Stimulated activated CD8-positive, alpha-beta memory T cell treated with anti-CD3 and anti-CD28 coated beads, Interleukin-15, amount 100 ng/mL, for 4 hours (primary cell): ENCODE measurements at places on chromosomes 16 and 17.

- DNase-seq = no peak
Observed at GRCh38 chr16:51150165-51150887, 744 bp downstream of the SALL1 start.

GRCh38 chr17:19714542-19715411 is 1.6 kb downstream of the SLC47A2 start:
- no peak for DNase-seq

DNA sequence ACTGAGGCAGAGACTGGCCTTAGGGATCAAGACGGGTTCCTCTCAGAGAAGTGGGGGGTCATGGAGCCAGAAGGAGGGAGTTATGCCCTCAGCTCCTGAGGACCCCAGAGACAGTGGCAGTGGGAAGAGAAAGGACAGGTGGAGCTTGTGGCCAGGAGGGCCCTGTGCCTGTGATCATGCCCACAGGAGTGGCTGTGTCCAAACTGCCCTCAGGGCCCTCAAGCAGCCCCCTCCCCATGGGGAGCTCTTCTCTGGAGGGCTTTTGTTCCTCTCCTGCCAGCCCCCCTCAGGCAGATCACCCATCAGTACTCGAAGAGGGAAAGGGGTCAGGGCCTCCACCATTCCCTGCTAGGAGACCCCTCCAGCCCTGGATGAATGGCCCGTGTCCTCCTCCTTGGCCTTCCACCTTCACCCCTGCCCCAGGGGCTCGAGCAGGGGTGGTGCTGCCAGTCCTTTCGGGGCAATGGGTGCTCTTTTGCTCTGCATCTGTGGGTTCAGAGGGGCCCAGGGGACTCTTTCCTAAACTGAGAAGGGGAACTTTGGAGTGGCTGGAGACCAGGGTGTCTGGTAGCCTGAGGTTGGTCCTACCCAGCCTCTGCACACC is 52.7 kb downstream of the BEAN1 start:
- DNase-seq = no peak

DNA sequence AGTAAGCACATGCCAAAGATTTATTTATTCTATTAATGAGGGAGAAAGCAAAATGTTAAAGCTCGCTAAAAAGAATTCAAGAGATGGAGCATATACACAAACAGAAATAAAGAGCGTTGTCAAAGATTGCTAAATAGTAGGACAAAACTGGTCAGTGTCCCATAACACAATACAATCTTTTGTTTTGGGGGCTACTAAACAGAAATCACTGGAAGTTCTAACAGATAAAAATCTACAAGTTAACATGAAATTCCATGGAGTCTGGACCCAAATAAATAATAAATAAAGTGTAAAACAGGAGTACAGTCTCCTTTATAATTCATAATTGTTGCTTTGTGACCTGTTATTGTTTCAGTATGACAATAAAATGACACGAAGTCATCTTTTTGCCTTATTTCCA is 115.2 kb upstream of the CNTNAP4 start:
- no peak for DNase-seq

DNA sequence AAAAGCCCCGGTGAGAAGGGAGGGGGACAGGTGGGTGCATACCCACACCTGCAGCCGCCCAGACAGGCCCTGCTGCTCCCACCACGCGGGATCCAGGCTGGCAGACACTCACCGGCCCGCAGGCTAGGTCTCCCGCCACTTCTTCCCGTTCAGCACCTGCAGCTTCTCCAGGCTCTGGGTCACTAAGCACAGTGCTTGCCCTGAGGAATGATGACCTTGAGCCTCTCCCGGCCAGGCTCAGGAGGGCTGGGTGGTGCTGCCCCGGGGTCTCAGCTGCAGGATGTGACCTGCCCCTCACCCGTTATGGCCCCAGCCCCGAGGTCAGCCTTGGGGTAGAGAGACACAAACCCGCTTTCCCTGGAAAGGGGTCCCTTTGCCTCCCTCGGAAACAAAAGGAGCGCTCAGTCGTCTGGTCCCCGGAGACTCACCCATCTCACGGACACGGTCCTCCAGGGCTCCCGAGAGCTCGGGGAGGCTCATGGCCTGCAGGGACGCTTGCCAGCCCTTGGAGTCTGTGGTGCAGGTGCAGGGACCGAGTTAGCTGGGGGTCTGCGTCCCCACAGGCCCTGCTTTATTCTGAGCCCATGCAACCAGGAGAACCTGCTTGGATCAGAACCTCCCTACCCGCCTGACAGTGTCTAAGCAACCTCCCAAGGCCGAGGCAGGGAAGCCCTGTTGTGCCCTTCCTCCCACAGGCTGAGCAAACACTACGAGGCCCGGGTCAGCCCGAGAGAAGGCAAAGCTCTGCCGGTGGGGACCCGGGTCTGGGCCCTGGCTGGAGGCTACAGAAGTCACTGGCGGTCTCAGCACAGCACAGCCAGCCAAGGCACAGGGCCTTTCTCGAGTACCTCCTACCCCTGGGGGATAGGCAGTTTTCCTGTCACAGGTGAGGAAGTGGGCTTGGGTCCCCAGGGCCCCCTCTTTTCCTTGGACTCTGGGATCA is 3.8 kb downstream of the NUDT16L1 start:
- DNase-seq = no peak

- DNase-seq = no peak
Observed at GRCh38 chr16:73163238-73163815, 115.4 kb upstream of the ZFHX3 start.

DNA sequence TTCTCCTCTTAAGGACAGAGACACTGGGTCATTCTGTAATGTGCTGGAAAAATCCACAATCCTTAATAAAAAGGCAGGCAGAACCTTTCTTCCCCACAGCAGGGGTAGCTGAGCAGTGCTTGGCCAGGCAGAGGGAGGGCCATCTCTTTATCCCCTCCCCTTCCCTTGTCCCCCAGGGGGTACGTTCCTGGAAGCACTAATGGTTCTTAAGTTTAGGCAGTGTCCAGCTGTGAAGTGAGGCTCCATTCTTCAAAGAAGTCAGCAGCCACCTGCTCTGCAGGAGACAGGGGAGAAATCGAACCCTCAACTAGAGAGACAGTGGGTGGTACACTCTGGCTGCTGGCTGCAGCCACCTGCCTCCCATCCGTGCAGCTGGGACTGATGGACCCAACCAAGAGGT is 533.9 kb upstream of the CDH11 start:
- no peak for DNase-seq

DNA sequence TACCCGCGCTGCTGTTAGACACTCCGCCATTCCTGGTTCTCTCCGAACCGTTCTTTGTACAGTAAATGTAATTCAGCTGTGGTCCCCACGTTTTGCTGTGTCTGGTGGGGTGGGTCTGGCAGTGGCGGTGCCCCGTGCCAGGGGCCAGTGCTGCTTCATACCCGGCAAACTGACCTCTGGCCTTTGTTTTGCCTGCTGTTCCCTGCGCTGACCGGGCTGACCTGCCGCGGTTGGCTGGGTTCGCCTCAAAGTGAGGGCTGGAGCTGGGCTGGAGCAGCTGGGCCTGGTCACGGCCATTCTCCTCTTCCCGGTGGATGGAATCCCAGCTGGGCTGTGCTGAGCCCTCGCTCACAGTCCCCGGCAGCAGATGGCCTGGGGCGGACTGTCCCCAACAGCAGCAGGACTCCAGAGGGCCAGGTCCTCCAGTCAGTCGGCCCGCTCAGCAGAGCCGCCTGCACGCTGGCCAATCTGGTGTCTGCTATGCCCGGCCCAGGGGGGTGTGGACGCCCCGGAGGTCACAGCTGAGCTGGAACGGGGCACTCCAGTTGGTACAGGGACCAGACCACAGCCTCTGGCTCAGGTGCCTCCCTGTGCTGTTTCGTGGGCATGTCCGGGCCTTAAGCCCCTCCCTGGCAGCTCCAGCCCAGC is 1.5 kb upstream of the WFIKKN1 start:
- no peak for DNase-seq

- no peak for DNase-seq
Observed at GRCh38 chr16:22177968-22178930, 15.9 kb downstream of the SDR42E2 start.

GRCh38 chr17:79017546-79018369 is 6.2 kb upstream of the C1QTNF1 start:
- DNase-seq = no peak

GRCh38 chr16:73058616-73059409 is 10.9 kb upstream of the ZFHX3 start:
- no peak for DNase-seq

DNA sequence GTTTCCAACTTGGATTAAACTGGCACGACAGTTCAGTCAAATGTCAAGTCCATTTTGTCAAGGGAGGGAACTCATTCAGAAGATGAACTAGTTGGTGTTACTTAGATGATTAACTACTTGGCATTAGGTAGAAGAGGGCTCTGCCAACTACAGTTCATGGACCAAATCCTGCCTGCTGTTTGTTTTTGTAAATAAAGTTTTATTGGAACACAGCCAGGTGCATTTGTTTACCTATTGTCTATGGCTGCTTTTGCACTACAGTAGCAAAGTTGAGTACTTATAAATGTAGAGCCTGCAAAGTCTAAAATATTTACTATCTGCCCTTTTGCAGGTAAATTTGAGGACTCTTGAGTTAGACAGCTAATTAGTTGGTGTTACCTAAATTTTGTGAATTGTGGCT is 410.0 kb downstream of the MAF start:
- DNase-seq = no peak

- no peak for DNase-seq
Observed at GRCh38 chr17:79699386-79700036, 31.2 kb upstream of the ENPP7 start.

- DNase-seq = no peak
Observed at GRCh38 chr17:75065562-75066151, 18.6 kb downstream of the KCTD2 start.

GRCh38 chr16:73154063-73154870 is 106.3 kb upstream of the ZFHX3 start:
- no peak for DNase-seq

DNA sequence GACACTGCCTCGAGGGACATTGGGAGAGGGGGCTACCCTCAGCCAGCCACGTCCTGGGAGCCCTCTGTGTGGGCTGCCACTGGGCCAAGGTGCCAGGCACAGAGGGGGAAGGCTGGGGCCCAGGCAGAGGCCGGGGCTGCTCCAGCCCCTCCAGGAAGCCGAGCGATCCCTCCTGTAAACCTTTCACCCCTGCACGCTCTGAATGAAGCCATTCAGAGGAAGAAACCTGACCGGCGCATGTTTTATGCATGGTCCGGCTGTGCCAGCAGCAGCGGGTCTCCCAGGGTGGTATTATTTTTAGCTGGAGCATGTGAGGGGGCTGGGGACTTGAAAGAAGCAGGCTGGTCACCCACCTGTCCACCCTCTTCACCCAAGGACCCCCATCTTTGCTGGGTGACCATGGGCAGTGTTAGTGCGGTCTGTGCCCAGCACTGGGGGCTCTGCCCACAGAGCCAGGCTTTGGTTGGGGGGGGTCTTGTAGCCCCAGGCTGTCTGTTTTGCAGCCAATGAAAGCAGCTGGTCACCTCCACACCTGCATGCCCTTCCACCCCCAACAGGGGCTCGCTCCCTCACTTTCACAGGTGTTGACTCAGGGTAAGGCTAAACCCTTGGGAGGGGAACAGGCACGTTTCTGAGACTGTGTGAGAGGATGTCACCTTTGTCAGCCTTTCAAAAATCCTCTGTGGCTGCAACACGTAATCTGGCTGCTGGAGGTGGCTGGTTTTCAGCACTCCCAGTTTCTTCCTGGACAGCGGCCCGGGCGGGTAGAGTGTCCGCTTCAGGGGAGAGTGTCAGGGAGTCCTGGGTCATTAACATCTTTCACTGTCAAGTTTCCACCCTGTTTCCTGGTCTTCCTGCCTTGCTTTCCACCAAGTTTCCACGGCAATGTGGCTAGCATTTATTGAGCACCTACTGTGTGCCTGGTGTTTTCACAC is 77.1 kb upstream of the BRD7 start:
- no peak for DNase-seq

DNA sequence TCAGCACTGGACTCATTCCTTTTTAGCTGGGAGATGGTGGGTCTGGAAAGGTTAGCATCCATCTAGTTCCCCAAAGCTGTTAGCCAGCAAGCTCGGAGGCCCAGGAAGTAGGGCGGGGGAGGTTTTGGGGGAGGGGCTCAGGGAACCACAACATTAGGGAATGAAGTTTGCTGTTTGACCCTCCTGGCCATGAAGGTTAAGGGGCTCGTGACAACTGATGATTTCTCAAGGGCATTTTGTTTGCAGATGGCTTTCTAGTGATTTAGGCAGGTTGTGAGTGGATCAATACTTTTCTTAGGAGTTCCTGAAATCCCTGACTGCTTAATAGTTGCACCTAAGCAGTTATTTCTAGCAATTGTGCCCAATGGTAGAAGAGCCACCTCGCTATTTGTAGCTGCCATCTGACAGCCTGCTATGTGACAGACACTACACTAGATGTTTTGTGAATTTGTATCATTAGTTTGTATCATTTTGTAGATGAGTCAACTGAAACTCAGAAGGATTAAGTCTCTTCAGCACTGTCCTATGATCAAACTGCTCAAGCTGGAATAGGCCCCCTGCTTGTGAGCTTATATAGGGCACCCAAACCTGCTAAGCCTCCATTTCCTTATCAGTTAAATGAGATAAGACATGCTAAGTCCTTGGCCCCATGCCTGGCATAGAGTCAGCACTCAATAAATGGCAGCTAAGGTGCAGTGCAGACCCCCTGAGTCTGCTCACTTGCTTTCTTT is 146.4 kb downstream of the IRX3 start:
- DNase-seq = no peak

GRCh38 chr17:45834471-45835396 is 9.9 kb upstream of the SPPL2C start:
- no peak for DNase-seq

DNA sequence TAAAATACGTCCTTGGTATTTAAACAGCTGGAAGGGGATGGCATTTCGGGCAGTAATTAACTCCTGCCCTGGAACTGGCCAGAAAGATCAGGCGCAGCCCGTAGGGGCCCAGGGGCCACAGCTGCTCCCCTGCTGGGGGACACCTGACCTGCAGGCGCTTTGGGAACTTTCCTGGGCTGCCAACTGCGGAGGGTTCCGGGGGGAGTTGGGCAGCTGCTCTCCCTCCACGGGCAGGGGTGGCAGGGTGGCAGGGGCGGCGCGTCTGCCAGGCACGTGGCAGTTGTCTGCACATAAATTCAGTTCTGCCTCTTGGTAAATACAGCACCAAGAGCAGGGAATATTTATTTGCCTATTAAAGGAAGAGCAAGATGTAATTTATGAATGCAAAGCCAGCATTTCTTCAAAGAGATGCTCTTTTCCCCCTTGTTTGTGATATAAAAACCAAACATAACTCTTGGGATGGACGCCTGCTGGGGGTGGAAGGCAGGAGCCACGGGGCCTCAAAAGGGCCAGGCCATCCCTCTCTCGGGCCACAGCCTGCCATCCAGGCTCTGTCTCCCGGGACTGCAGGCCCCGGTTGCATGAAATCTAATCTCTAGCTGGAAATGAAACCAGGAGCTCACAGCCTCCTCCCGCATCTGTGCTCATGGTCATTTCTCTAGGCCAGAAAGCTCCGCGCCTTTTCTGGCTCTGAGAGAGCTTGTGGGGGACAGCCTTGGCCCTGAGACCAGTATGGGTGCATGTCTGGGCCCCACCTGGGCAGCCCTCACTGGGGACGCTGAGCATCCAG is 29.9 kb upstream of the CHMP6 start:
- no peak for DNase-seq

- DNase-seq = no peak
Observed at GRCh38 chr16:86520317-86521210, 10.2 kb downstream of the FOXF1 start.
